SHP77 treated with DMSO at 0.1 percent for 48 hours (cell line): ENCODE measurements at places on chromosomes 2 and 18.

DNA sequence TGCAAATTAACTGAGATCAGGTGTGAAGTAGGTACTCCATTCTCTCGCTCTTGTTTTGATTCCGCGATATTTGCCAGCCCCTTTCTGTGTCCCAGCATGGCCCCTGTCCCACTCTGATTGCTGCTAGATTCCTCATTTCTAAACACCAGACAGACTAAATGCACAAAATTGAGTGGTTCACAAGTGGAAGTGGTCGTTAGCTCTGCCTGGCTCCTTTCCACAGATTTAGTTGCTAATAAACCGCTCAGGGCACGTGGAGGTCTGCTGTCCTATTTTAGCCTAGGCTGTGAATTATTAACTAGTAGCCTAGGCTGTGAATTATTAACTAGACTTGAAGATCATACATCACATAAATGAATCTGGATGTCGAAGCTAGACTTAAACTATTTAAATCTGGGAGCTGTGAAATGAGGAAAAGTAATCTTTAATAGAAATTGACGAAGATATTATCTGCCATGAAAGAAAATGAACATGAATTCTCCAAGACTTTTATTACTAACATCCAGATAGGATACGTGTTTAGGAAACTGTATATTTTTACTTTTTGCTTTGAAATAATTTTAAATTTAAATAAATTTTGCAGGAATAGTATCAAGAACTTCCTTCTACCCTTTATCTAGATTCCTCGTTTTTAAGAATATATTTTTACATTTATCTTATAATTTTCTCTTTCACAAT lies 3.7 kb downstream of the IL1RL2 start:
- DNase-seq = no peak

DNA sequence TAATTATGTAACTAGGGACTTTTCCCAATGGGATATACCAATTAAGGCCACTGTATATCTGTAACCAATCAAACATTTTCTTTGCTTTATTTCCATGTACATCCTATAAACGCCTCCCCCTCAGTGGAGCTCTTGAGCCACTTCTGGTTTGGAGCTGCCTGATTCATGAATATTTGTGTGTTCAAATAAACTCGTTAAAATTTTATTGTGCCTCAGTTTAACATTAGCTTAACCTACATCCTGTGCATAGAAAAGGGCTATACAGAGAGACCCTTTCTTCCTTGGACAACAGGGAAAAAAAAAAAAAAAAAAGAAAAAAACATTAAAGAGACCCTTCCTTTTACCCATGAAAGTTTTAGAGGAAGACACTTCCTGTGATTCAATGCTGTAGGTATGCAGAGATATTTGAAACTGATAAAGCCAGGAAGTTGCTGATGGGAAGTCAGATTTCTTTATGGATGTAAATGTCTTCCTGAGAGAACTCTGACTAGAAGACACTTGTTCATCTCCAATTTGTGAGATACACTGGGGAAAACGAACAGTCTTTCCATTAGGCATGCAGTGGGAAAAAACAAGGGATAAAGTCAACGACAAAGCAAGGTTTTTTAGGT lies 614.6 kb upstream of the SOX11 start:
- DNase-seq = no peak

DNA sequence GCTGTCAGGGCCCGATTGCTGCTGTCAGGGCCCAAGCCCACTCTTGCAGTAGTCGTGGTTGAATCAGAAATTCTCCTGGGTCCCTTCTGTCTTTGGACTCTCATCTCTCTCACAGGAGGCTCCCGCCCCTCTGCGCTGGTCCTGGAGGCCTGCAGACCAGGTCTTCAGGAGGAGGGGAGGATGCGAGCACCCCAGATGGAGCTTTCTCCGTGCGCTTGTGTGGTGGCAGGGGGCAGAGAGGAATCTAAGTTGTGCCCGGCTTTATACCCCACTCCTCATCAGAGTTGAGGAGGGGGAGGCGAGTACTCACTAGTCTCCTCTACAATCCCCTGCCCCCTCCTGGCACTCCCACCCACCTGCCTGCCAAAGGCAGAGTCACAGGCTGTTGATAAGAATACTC lies 10.4 kb downstream of the EN1 start:
- DNase-seq = no peak

- DNase-seq = no peak
Observed at GRCh38 chr2:165402162-165402561, 67.3 kb upstream of the CSRNP3 start.

DNA sequence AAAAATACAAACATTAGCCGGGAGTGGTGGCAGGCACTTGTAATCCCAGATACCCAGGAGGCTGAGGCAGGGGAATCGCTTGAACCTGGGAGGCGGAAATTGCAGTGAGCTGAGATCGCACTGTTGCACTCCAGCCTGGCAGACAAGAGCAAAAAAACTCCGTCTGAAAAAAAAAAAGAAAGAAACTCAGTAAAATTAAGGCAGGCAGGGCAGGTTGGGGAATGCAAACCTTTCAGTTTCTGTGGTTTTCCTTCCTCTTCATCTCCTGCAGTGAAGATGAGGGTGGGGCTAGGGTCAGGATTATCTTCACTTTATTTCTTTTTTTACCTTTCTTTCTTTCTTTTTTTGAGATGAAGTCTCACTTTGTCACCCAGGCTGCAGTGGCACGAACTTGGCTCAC lies 43.2 kb upstream of the PSME4 start:
- DNase-seq = no peak

DNA sequence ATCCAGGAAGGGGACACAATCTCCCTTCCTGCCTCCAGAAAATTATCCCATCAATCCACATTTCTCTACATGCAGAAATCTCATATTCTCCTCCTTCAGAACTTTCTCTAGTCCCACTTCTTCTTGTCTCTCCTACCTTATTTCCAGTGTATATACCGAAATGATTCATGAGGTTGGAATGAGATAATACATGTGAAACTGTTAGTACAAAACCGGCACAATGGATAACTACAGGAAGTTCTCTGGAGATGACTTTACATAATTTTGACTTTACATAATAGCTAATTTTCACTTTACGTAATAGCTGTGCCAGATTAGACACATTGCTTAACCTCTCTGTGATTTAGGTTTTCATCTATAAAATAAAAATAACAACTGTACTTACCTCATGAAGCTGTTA lies 801.3 kb downstream of the ERBB4 start:
- no peak for DNase-seq

DNA sequence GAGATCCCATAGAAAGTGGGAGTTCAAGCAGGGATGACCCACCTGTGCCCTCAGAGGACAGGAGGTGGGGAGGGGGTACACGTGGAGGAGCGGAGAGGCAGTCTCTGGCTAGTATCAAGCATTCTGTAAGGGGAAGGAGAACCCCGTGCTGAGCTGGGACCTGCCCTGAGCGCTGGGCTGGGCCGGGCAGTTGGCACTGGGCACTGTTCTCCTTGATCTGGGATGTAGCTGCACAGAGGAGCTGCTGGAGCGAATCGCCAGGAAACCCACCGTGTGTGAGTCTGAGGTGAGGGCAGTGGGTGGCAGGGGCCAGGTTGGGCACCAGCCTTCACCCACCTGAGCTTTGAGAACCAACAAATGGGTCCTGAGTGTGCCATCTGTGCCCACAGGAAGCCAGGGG lies 19.8 kb upstream of the GMPPA start:
- no peak for DNase-seq

DNA sequence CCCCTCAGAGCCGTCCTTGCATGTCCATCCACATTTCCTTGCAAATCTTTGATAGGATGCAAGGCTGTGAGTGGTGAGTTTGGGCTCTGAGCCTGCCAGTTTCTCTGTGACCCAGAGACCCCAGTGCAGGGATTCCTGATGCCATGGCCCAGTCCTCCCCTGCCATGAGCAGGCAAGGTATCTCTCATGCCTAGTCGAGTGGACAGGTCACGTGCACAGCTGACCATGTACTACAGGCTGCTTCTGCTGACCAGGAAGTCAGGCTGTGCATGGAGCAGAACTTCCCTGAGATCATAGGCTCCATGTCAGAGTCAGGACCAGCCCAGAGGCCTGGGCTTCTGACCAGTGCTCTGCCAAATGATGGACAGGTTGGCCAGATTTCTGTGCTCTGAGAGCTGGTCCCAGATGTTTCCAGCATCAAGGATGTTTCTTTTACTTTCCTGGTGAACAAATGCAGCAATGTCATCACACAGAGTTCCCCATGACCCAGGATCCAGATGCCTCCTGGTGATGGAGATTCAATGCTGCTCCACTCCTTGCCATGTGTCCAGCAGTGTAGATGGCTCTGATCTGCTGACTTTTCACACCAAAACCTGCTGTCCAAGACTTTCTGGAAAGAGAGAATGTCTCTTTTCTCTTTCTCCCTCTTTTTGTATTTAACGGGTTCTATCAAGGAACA lies 321.6 kb upstream of the HS6ST1 start:
- no peak for DNase-seq

DNA sequence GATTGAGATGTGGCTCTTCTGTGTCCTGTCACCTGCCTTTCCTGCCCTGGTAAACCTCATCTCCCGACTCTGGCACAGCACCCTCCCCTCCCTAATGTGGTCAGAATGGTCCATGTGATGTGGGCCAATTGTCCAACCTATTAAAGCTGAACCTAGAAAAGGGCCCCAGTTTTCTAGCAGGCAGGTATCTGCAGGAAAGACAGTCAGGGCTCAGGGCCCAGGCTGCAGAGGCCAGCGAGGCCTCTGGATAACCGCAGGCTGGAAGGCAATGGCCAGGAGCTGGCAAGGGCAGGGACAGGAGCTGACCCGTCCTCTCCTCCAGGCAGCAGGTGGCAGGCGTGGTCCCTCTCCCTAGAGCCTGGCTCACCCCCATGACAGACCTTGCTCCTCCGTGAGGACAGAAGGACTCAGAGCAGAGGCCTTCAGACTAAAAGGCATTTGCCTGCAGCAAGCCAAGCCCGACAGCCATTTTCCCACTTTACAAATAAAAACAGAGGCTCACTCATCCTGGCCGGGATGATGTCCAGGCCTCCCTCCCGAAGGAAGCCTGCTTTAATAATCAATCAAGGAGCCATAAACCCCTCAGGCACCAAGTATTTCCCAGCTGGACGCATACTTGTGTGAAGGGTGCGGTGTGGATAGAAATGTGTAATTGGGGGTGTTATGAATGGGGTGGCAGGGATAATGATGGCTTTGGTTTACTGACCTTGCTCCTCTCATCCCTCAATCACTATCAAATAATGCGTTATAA lies 107.1 kb downstream of the TWIST2 start:
- DNase-seq = no peak

DNA sequence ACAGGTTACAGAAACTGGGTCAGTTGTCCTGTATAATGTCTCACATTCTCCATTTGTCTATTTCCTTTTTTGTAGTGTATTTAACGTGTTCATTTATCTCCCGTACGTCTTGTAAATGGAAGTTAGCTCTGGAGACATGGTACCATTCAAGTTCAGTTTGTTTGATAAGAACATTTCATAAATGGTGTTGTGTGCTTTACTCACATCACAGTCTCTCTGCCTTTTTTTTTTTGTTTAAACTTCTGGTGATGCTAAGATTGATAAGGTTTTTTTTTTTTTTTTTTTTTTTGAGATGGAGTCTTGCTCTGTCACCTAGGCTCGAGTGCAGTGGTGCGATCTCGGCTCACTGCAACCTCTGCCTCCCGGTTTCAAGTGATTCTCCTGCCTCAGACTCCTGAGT lies 41.7 kb downstream of the UBR3 start:
- no peak for DNase-seq

GRCh38 chr18:58848685-58849084 lies 16.0 kb upstream of the ZNF532 start:
- no peak for DNase-seq

DNA sequence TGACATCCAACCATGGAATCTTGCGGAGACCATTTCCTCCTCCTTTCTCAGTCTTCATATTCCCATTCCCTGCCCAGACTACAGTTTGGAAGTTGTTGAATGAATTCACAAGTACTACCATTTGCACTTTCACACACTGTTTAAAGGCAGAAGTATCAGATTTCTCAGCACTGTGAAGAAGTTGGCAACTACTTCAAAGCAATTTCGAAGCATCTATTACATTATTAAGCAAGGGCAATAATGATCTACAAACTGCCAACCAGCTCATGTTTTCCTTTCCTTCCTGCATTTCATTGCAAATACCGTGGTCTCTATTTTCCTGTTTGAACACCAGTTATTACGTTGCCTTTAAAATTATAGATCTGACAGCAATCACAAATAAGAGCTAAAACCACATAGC lies 105.5 kb downstream of the IRS1 start:
- DNase-seq = no peak

- no peak for DNase-seq
Observed at GRCh38 chr2:60405271-60405919, 148.1 kb downstream of the BCL11A start.

GRCh38 chr2:25514043-25514637 lies 159.2 kb downstream of the DTNB start:
- DNase-seq = no peak

DNA sequence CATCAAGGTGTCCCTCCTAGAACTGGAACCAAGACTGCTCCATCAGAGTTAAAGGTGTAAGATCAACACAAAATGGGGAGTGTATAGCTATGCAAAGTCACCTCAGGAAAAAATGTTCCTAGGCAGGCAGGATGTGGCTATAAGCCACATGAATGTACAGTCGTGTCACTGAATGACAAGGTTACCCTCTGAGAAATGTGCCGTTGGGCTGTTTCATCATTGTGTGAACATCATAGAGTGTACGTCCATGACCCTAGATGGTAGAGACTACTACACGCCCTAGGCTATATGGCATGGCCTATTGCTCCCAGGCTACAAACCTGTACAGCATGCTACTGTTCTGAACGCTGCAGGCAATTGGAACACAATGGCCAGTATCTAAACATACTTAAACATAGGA lies 24.5 kb downstream of the TYMS start:
- DNase-seq = no peak

DNA sequence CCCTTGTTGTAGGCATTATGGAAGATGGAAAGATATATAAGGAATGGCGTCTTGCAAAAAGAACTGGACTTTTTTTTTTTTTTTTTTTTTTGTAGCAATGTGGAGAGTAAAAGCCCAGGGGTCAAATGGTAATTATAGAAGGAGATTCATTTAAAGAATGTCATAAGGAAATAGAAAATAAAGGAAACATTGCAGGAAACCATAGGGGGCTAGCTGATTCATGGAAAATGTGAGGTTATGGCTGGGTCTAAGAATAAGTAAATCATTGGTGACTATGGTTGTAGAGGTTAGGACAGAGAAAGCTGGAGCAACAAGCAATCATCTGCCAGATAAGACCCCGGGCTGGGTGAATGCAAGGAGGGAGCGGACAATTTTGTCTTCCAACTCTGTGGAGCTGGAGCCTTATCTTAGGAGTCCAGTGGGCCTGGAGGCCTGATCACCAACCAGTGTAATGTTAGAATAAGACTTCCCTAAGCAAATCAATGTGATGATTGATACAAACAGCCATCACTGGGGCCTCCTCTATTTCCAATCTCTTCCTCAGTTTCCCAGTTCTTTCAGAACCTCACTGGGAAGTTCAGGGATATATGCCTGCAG lies 201.2 kb upstream of the TNP1 start:
- DNase-seq = no peak
